Dorsolateral prefrontal cortex (tissue), 122 donors: ENCODE measurements at places on chromosomes 13 and 19.

GRCh38 chr13:95411428-95412040 is 110.3 kb upstream of the ABCC4 start:
- no peak for DNase-seq

DNA sequence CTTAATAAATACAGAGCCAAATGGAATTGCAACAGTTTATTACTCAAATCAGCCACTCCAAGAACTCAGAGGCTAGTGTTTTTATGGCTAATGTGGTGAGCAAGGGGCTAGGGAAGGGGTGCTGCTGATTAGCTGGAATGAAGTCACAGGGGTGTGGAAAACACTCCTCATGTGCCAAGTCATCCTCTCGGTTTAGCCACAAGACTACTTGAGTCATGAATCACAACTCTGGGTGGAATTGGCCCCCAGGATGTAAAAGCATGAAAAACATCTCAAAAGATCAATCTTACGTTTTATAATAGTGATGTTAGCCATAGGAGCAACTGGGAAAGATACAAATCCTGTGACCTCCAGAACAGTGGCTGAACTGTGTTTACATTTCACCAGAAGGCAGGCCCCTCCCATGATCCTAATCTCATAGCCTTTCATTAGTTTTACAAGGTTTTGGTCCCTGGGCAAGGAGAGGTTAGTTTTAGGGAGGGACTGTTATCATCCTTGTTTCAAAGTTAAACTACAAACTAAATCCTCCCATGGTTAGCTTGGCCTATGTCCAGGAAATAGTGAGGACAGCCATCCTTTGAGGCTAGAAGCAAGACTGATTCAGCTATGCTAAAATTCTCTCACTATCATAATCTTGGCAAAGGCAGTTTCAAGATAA is 2020.1 kb upstream of the PCDH20 start:
- DNase-seq: no peak

DNA sequence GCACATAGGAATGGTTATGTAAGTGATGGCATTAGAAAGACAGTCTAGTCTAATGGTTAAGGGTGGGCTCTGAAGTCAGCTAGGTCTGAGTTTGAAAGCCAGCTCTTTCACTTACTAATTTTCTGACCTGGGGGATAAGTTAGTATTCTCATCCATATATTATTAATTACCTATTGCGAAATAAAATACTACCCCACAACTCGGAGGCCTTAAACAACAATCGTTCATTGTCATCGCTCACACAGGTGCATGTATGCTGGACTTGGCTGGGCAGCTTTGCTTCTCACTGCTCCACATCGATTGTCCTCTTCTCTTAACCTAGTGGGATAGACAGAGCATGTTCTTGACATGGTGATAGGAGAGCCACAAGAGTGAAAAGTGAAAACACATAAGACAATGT is 54.7 kb downstream of the TNFSF11 start:
- no peak for DNase-seq

DNA sequence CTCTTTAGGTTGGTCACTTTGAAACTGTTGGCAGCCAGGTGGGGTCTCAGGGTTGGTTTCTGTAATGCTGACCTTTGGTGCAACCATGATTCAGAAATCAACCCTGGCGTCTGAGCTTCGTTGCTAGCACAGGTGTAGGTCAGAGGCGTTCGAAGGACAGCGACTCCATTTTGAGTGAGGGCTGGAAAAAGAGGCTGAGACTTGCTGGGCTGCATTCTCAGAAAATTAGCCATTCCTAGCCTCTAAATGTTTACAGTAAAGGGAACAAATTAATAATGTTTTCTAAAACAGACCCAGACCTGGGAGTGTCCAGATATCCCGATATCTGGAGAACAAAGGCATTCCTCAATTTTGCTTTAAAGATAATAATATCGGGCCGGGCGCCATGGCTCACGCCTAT is 29.2 kb downstream of the RHPN2 start:
- DNase-seq: no peak

GRCh38 chr13:77767413-77767812 is 69.9 kb downstream of the SLAIN1 start:
- DNase-seq: no peak
